ENCODE measurements at places on chromosomes 12 and 14. TPM values are rescaled to one million over a fixed set of nuclear protein-coding genes. Genes with fewer than 3 reads are reported as not detected.

DNA sequence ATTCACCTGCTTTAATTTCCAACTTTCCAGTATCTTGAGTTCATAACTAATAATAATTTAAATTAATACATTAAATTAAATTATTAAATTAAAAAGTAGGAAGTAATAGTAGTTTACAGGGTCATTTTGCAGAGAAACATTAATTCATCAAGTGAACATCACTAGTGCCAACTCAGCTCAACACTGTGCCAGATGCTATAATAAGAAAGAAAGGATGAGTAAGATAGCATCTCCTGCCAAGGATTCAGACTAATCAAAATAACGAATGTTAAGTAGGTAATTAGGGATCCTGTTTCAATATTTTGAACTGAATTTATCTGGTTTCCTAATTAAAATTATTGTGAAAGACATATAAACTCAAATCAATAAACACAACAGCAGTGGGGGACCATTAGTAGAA lies 596.7 kb downstream of the SLC6A15 start:
- DNase-seq, result no peak

The ACSS3 gene
- total RNA-seq, result 0.31 TPM

DNA sequence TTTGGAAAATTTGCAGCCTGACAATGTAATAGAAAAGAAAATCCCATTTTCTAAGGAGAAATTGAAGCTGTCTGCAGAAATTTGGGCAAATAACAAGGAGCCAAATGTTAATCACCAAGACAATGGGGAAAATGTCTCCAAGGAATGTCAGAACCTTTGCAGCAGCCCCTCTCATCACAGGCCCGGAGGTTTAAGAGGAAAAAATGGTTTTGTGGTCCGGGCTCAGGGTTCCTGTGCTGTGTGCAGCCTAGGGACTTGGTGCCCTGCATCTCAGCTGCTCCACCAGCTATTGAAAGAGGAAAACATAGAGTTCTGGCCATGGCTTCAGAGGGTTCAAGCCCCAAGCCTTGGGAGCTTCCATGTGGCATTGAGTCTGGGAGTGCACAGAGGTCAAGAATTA lies 298.9 kb downstream of the ATXN7L3B start:
- DNase-seq, result no peak

DNA sequence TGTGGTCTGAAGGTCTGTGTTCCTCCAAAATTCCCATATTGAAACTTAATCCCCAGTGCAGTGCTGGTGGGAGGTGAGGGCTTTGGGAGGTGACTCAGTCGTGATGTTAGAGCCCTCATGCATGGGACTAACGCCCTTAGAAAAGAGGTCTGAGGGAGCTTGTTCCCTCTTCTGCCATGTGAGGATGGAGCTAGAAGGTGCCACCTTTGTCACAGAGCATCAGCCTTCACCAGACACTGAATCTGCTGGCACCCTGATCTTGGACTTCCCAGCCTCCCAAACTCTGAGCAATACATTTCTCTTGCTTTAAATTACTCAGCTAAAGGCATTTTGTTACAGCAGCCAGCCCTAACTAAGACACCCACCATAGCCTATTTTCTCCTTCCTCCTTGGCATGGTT lies 13.9 kb downstream of the RAB15 start:
- DNase-seq, result no peak

- DNase-seq, result no peak
Measured at GRCh38 chr12:24226745-24227350, 277.4 kb upstream of the SOX5 start.
